Ammon's horn (tissue), 1 donor: ENCODE measurements at places on chromosomes 3 and 15.

DNA sequence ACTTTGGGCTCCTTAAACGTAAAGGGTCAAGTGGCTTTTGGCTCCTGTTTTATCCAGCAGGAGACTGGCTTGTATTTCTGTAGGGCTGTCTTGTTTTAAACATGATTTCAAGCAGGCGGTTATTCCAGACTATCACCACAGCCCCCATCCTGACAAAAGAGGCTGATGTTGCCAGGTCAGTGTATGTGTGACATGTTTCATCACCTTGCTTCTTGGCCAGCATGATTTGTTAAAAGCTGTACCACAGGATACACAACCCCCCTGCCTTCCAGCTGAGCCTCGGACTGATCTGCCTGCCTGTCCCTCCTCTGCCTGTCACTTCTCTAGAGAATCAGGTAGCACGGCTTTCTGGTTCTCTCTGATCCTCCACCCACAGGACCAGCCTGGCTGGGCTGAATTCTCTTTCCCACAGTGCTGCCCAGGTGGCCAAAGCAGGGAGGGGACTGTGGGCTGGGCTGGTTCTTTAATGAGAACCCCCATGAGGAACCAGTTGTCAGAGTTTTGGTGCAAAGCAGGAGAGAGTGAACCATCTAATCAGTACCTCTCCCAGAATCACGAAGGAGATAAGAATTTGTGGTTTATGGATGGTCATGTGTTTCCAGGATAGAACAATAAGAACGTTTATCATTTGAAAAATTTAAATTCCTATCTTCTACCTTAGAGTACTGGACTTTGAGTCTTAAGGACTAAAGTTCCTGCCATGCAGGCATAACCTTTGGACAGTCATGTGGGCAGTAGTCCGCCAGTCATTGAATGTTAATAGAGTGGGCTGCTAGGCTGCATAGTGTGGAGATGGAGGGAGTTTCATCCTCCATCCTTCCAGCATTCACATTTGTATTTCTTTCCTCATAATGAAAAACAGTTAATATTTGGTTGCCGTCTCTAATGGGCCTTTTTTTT lies 8.8 kb downstream of the ABHD6 start:
- DNase-seq = no peak

DNA sequence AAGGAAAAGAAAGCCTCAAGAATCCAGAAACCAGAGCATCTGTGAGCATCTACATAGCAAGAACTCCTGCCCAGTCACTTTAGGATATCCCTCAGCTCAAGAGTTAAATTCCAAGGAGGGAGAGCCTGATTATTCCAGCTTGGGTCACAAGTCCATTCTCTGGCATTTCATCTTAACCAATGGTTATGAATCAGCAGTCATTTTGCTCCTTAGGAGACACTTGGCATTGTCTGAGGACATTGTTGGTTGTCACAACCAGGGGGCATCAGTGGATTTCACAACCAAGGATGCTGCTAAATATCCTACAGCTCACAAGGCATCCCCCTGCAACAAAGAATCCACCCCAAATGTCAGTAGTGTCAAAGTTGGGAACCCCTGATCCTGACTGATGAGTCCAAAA lies 51.0 kb upstream of the LMCD1 start:
- DNase-seq = no peak

GRCh38 chr15:91635641-91636040 lies 217.9 kb upstream of the SLCO3A1 start:
- no peak for DNase-seq

- peak; percentile 33 for DNase-seq
Measured at GRCh38 chr3:157204431-157204830, 44.5 kb upstream of the CCNL1 start.

DNA sequence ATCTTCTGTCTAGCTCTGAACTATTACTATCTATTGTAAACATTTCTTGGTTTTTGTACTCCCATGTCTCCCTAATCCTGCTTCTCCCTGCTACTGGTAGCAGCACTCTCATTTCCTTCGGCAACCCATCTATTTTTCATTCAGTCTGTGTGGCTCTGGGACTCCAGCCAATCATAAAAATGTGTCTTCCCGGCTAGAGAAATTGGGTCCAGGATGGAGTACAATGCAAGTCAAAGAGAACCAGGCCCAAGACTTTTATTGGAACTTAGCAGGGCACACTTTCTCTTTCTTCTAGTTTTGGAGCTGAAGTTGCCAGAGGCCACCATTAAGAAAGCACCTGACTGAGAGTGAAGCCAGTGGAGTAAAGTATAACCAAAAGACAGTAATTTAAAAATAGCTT lies 22.8 kb upstream of the ARHGEF26 start:
- peak; percentile 38 for DNase-seq

DNA sequence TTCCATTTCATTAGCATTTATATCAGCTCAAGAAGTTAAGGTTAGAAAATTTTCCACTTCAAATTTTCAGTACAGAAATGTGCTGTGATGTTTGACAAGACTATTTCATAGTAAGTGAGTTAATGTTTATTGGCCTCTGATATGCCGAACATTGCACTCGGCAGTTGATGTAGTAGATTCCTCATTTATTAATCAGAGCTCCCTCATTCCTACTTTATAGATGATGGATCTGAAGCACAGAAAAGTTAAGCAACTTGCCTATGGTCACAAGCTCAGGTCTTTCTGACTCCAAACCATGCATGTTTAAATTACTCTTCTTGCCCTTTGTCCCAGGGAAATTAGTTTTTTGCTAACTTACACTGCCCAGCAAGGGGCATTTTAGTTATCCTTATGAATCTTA lies 92.0 kb downstream of the ATG7 start:
- no peak for DNase-seq

GRCh38 chr15:42064271-42064670 lies 30.1 kb downstream of the PLA2G4D start:
- no peak for DNase-seq

- no peak for DNase-seq
Measured at GRCh38 chr3:50356553-50356952, 2.8 kb downstream of the TMEM115 start.

- DNase-seq = no peak
Measured at GRCh38 chr15:67878712-67879206, 38.9 kb upstream of the RNU6-1 start.

DNA sequence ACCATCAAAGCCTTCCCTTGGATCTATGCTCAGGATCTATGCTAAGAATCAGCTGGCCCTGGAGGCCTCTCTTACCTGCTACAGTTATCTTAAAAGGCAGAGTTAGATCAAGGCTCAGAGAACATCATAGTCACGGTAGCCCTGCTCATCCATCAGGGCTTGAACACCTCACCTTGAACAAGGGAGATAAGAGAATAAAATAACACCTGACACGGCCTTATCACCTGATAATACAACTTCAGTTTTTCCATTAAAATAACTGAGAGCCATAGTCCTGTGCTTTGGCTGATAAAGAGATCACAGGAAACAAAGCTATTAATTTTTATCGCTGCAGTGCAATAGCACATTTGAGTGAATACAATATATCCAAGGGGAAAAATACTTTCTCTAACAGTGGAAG lies 85.6 kb upstream of the LPP start:
- no peak for DNase-seq

- peak; percentile 3 for DNase-seq
Measured at GRCh38 chr3:151770956-151771355, 37.2 kb downstream of the AADACL2 start.

DNA sequence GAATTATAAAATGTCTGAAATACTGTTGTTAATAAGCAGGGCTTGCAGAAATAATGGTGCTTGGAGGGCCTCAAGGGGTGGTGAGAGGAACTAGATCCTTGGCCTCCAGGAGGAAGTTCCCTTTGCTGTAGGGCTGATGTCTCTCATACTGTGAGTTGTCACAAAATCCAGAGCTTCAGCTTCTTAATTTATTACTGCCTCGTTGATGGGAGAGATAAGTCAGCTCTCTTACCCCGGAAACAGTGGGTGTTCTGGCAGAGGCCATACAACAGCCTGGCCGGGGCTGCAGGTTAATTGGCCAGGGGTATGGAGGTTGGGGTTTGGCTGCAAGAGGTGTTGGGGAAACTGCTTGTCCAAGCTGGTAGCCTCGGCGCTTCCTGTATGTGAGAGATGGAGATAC lies 15.5 kb downstream of the MAPKAPK3 start:
- DNase-seq = no peak

DNA sequence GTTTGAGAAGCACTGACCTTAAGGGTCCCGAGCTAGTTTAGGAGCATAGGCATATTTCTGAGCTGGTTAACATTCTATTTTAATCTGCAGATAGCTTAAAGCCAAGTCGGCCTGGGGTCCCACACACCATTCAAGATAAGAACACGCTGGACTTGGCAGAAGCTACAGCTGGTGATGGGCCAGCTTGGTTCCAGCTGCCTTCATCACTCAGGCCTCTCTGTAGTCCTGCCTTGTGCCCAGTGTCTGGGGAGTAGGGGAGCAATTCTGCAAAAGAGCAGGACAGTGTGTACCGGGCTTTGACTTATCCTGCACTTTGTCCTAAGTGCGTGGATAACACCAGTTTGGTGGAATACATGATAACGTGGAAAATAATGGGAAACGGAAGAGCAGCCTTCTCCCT lies 164.5 kb downstream of the MEGF11 start:
- DNase-seq = peak; percentile 33

DNA sequence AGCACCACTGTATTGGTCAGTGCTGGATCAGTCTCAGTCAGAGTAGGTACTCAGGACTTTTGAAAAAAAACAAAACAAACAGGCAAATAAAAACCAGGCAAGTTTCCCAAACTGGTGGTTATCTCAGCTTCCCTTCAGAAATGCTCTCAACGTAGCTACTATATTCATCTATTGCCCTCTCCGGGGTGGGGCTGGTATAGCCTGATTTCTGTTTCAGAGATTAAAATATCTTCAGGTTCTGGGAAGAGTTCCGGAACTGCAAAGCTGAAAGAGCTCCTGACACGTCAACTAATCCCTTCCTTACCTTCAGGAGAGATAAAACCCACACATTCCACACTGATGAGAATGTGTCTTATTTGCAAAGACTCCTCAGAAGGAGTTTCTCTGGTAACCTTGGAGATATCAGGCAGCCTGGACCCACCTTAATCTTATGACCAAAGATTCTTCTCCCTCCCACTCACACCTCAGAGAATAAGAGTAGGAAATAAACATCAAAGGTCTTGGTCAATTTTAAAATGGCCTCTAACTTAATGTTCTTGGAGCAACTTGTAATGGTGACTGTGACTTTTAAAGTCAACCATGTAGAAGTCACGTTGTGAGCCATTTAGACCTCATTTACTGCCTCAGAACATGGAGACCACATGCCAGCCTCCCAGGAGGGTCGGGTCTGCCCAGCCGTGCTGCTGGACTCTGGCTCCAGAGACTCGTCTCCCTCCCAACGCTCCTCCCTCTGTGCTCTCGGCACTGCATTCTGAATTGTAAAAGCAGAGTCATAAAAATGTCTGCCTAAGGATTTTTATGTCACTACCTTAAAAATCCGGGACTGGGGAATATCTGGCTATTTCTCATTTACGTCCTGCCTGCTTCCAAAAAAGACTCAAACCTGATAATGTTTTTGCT lies 53.8 kb downstream of the CDCP1 start:
- no peak for DNase-seq

DNA sequence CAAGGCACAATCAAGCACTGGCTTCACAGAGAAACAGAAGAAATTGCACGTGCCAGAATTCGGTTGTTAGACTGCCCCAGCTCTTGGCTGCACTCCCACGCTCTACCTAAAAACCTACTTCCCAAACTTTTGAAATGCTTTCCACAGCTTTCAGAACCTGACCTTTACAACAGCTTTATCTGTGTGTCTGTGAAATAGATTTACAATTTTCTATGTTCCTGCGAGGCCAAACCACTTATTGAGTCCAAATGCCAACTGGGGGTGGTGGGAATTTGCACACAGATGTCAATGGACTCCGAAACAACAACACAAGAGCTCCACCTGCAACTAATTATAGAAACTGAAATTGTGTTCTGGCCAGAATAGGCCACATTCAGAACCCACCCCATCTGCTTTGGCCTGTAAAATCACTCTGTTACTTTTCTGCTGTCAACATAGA lies 44.6 kb downstream of the ERC2 start:
- no peak for DNase-seq

DNA sequence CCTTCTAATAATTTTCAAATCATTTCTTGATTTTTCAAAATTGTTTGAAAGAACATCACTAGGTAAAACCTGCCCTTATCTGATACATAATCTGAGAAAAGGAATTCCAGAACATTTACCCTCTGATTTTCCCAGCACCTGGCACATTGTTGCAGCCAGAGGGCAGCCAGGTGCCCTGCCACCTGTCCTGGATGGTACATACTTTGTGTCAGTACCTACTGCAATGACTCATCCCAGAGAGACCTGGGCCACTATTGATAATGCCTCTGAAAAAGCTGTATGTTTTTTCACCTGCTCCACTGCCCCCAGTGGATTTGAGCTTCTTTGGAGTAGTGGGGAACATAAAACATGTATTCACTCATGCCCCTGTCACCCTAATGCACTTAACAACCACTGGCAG lies 648.9 kb upstream of the GBE1 start:
- DNase-seq = no peak

- DNase-seq = no peak
Measured at GRCh38 chr3:13178107-13178506, 104.9 kb upstream of the IQSEC1 start.

DNA sequence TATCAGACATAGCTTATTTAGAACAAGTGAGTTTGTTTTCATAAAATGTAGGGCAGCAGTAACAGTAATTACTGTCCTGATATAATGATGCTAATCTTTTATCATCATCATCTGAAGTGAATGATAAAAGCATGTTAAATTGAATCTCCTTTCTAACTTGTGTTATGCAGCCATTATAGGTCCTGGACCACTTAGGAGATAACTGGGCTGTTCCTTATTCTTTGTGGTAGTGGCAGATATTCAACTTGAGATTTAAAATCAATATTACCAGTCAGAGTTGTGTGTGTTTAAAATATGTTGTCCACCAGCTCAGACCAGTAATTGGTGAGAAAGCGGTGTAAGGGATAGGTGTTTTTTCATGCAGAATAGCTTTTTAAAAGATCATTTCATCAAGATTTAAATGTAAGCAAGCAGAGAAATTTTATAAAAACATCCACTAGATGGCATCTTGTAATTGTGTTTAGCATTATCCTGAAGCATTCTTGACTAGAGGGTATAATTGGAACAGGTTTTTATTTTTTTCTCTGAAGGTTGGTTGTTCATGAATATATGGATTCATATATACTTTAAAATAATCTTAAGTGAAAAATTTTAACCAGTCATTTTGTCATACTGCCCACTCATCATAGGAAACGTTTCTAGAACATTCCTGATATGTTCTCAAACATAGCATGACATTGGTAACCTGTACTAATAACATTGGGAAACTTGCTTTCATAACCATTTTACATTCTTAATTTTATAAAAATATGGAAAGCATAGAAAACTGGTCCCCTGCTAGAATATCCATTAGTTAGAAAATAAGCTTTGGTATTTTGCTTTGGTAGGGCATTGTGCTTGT lies 153.9 kb downstream of the BBX start:
- no peak for DNase-seq

GRCh38 chr3:42632146-42632545 lies 21.4 kb upstream of the ZBTB47 start:
- no peak for DNase-seq

GRCh38 chr3:64488939-64489338 lies 198.9 kb downstream of the ADAMTS9 start:
- no peak for DNase-seq

- peak; percentile 29 for DNase-seq
Measured at GRCh38 chr3:44862226-44862637, 520 bp downstream of the TMEM42 start.
